Left hindlimb (tissue), 1 donor: ENCODE measurements at places on chromosomes 7 and 10.

DNA sequence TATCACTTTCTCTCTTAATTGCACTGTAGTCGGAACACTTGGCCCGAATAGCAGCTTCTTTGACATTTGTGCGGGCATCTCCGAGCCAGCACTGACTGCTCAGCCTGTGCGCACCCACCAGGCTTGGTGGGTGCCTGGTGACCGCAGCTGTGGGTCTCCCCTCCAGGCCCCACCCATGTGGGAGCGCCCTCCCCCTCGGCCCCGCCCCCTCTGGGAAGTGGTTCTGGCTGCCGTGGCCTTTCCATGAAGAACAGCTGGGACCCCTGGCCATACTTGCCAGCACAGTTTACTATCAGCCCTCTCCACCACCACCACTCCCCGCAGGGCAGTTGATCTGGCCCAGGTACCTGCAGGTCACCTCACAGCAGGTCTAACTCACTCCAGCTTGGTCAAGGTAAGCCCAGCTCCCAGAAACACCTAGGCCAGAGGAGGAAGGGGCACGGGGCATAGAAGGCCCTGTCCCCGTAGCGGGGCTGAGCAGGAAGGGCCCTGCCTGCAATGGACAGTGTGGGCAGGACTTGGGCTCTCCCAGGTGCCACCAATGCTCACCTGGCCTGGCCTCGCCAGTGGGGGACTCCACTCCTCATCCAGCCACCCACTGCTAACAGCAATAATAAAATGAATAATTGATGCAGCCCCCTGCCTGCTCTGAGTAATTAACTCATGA lies 5.8 kb downstream of the RASGEF1A start:
- DNase-seq, result no peak

GRCh38 chr7:11748884-11749283 lies 83.1 kb downstream of the THSD7A start:
- no peak for DNase-seq

DNA sequence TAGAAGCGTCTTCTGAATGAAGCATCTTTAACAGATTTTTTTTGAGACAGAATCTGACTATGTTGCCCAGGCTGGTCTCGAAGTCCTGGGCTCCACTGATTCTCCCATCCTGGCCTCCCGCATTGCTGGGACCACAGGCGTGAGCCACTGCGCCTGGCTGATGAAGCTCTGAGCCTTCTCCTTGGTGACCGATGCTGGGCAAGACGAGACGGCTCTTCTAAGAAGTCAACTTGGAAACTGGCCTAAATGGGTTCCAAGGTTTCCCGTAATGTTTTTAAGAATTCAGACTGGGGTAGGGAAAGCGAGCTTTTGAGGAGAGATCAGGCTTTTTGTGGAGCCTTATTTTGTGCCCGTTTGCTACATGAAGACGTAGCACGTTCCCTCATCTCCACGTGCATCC lies 224.5 kb downstream of the ZMYND11 start:
- no peak for DNase-seq

GRCh38 chr10:46557319-46558121 lies 1.1 kb upstream of the GPRIN2 start:
- DNase-seq, result no peak

GRCh38 chr10:127175357-127176110 lies 20.9 kb downstream of the INSYN2A start:
- DNase-seq, result no peak

DNA sequence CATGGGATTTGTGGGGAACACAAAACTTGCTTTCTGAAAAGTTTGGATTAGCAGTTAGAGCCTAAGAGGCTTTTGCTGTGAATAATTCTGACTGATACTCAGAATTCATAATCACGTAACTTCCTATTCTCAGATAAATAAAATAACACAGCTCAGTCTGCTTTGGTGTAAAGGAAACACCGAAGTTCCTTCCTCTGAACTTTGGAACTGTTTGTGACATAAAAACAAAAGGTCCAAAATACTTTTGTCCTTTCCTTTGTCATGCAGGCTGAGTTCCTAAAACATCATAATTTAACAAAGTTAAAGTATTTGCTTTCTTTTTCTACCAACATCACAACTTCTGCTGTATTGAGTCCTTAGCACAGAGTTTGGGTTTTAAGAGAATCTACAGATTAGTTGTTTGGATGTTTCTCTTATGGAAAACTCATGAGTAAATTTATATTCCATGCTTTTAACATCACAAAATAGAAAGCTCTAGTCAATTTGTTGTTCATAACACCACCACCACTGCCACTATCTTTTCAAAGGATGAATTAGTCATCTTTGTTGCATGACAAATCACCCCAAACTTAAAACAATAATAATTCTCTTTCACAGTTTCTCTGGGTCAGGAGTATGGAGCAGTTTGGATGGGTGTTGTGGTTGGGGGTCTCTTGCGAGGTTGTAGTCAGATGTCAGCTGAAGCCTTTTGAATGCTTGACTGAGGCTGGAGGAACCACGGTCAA lies 123.4 kb downstream of the REEP3 start:
- no peak for DNase-seq

DNA sequence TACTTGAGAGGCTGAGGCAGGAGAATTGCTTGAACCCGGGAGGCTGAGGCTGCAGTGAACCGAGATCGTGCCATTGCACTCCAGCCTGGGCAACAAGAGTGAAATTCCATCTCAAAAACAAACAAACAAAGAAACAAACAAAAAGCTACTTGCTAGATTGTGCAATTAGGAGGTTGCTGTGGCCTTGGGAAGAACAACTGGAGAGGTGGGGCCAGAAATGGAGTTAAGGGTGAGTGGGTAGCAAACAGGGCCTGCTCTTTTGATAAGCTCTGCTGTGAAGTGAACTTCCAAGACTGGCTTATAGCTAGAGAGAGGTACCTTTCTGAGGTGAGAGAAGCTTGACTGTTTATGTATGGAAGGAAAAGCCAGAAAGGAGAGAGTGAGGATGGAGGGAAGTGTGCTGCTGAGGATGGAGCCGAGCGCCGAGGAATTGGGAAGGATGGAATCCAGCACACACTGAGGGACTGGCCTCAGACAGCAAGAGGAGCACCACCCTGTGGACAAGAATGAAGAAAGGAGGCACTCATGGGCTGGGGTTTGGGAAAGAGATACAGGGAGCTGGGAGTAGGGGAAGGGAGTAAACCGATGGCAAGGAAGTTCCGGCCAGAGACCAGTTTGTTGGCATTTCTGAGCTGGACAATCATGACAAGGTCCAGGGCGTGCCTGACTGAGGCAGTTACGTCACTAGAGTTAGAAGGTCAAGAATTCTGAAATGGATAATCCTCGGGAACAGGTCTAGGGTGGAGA lies 7.0 kb upstream of the RPEL1 start:
- DNase-seq, result no peak

- DNase-seq, result no peak
Observed at GRCh38 chr7:34130558-34131295, 225.4 kb downstream of the BMPER start.

GRCh38 chr7:5497295-5498103 lies 73.9 kb upstream of the TNRC18 start:
- DNase-seq, result no peak

- DNase-seq, result no peak
Observed at GRCh38 chr7:101420436-101420835, 57.8 kb downstream of the COL26A1 start.

- DNase-seq, result peak; percentile 34
Observed at GRCh38 chr10:104255311-104255981, 754 bp downstream of the GSTO1 start.

GRCh38 chr7:142303650-142304049 lies 45.8 kb upstream of the PRSS58 start:
- no peak for DNase-seq

- DNase-seq, result no peak
Observed at GRCh38 chr10:93330824-93331223, 151.3 kb downstream of the MYOF start.

- DNase-seq, result no peak
Observed at GRCh38 chr10:6069081-6069931, 7.1 kb upstream of the IL2RA start.

DNA sequence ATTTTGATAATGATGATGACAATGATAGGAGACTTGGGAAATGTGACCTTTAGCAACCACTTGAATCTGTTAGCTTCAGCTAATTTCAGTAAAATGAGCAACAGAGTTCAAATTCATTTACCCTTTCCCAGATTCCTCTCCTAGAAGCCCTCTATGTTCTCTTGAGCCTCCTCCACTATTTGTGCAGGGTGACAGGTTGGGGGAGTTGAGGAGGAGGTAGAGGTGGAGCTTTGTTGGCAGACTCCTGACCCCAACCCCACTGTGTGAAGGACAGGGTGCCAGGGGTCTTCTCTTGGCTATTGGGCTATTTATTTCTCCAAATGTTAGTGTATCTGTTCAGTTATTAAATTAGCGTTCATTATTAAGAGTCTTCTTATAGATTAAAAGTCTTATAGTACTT lies 422.3 kb downstream of the GFRA1 start:
- DNase-seq, result no peak

GRCh38 chr10:119768455-119769094 lies 42.7 kb downstream of the INPP5F start:
- DNase-seq, result no peak

GRCh38 chr7:37815671-37816371 lies 32.6 kb upstream of the NME8 start:
- no peak for DNase-seq

- DNase-seq, result no peak
Observed at GRCh38 chr7:2404714-2405119, 1.3 kb downstream of the CHST12 start.
